Testis (tissue), 5 donors: ENCODE measurements at places on chromosomes 2 and 18. TPM values are rescaled to one million over a fixed set of nuclear protein-coding genes. Genes with fewer than 3 reads are reported as not detected.

IL36RN gene
- total RNA-seq = not detected

MAP2 gene
- 20.9 TPM for total RNA-seq

CASP10 gene
- 10.4 TPM for total RNA-seq

TRAK2 gene
- 16.7 TPM for total RNA-seq

GALNT3 gene
- total RNA-seq = 13.4 TPM

ANKRD30B gene
- 23.0 TPM for total RNA-seq

FABP1 gene
- 4.9 TPM for total RNA-seq

RFTN2 gene
- 16.1 TPM for total RNA-seq

DSG1 gene
- 2.8 TPM for total RNA-seq

ZNF804A gene
- total RNA-seq = 0.63 TPM

TCF7L1 gene
- total RNA-seq = 6.7 TPM

SERPINB10 gene
- total RNA-seq = not detected

SCG2 gene
- 0.31 TPM for total RNA-seq

CTIF gene
- total RNA-seq = 41.5 TPM

ANKRD53 gene
- 10.6 TPM for total RNA-seq
